Suppressor macrophage (primary cell): ENCODE measurements at places on chromosomes 2 and 18.

DNA sequence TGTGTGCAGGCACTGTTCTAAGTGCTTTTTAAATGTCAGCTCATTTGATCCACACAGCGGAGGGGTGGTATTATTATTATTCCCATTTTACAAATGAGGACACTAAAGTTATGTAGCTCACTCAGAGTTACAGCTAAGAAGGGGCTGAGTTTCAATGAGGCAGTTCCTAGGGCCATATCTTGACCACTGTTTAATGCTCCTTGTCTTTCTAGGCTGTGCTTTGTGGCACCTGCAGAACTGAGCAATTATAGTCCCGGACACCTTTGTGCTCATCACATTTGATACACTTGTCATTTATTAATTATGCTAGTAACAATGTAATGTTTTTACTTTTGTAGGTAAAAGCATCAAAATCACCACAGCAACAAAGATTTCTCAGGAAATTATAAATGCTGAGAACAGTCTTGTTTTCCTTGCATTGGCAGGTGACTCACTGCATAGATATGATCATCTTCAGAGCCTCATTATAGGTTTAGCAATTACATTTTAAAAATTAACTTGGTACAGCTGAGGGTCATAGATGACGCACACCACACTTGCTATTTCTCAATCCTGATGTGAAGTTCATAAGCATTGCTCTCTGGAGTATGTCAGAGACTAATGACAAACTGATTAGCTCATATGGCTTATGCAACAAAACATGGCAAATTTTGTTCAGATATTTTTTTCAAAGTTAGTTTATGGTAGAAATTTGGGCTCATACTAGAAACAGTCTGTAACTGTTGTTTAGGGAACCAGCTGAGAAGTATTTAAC, 366.8 kb downstream of the TGIF1 start:
- peak; percentile 69 for DNase-seq

DNA sequence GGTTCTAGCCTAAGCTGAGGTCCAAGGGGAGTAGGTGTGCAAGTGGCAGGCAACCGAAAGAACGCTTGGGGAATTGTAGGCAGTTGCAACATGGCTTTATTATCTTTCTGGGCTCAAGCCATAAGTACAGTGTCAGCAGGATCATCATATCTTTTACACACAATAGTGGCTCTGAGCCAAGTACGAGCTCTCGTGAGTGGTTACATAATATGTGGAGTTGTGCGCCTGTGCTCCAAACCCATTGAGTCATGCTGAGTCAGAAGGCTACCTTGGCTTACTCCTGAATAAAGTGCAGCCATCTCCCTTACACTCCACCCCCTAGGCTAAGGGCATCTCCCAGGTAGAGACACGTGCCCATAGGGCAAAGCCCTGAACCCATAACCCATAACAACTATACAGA, 233.9 kb downstream of the SATB2 start:
- DNase-seq = no peak

- DNase-seq = no peak
Measured at GRCh38 chr18:63262369-63263335, 56.9 kb downstream of the BCL2 start.

DNA sequence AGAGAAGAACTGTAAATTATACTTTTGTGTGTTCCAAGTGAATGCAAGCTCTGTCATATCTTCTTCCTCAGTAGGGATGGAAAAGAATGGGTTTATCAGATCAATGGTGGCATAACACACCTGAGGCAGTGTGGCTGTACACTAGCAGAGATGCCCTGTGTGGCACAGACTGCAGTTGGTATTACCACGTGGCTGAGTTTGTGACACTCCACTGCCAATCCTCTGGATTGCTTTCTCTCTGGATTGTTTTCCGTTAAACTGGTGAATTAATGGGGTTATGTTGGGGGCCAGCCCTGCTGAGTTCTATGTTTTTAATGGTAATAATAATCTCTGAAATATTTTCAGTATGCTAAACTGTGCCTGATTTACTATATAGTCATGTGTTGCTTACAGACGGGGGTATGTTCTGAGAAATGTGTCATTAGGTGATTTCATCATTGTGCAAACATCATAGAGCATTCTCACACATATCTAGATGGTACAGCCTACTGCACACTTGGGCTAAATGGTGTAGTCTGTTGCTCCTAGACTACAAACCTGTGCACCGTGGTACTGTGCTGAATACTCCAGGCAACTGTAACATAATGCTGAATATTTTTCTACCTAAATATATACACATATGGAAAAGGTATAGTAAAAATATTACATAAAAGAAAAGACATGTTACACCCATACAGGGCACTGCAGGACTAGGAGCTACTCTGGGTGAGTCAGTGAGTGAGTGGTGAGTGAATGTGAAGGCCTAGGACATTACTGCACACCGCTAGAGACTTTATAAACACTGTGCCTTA, 84.7 kb upstream of the ST6GAL2 start:
- no peak for DNase-seq

GRCh38 chr2:10556271-10557140, 108.4 kb upstream of the ODC1 start:
- no peak for DNase-seq

DNA sequence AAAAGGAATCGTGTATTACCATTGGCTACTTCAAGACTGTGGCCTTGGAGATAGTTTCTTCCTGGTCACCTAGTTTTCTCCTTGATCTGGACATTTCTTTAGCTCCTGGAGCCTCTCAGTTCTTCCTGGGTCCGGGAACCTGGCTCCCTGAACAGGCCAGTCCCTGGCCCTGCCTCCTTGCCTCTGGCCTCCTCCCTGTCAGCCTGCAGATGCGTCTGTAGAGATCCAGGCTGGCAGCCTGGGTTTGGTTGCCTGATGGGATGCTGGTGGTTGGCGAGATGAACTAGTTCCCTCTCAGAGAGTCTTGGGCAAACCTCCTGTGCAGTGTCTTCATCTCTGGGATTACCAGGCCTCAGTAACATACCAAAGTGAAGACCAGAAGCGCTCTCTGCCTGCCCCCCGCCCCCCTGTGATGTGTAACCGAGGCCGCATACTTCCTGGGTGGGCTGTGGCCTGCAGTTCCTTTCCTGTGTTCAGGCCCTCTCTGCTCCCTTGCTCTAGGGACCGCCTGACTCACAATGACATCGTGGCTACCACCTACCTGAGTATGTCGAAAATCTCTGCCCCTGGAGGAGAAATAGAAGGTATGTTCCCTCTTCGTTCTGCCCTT, 85.4 kb downstream of the DYSF start:
- no peak for DNase-seq

- DNase-seq = no peak
Measured at GRCh38 chr2:120042359-120042758, 29.5 kb downstream of the EPB41L5 start.

DNA sequence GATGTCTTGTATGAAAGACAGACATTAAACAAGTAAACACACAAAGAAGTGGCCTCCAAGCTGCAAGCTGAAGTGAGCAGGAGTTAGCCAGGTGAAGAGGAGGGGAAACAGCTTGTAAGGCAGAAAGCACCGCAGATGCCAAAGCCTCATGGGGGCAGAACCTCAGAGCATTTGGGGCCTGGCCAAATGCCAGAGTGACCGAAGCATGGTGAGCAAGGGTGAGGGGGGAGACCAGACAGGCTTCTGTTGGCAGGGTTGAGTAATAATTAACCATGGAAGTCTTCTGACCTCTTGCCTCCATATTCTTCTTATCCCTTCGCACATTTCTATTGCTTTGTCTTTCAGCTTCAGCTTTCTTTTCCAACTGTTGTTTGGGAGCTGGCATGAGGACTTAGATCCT, 5.6 kb downstream of the QPCT start:
- DNase-seq = no peak

- no peak for DNase-seq
Measured at GRCh38 chr2:67871686-67872412, 191.0 kb downstream of the C1D start.

DNA sequence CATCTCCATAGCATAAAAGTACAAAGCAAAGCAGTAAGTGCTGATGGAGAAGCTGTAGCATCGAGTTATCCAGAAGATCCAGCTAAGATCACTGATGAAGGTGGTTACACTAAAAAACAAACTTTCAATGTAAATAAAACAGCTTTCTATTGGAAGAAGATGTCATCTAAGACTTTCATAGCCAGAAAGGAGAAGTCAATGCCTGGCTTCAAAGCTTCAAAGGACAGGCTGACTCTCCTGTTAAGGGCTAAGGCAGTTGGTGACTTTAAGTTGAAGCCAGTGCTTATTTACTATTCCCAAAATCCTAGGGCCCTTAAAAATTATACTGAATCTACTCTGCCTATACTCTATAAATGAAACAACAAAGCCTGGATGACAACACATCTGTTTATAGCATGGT, 44.0 kb downstream of the METTL8 start:
- no peak for DNase-seq

- no peak for DNase-seq
Measured at GRCh38 chr2:2765839-2766495, 434.9 kb upstream of the MYT1L start.

DNA sequence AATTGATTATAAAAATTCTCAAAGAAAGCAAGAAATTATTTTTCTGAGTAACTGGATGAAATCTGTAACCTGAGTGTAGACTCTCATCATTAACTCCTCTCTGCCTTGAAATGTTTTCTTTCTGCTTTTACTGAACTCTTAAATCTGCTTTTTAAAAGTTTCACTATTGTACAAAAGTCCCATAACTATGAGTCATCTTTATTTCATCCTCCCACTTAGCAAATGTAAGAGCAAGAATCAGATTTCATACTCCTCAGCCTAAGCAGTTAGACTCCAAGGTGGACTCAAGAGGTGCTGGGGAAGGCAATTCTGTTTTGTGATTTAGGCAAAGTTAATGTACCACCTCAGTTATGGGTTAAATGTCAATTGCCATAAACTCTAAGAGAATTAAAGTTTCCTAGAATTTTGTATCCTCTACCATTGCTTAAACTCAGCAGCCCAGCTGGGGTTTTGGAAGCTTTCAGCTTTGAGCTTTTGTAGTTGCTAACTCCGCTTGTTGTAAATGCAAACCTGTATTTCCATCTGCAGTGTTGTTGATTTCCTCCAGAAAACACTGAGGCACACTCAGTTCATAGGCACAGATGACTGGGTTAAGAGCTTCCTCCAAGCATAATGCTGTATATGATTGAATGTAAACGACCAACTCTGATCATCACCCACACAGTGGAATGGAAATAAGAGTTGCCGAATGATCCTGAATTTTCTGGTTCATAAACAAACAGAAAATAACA, 268.8 kb downstream of the ARHGAP15 start:
- no peak for DNase-seq

DNA sequence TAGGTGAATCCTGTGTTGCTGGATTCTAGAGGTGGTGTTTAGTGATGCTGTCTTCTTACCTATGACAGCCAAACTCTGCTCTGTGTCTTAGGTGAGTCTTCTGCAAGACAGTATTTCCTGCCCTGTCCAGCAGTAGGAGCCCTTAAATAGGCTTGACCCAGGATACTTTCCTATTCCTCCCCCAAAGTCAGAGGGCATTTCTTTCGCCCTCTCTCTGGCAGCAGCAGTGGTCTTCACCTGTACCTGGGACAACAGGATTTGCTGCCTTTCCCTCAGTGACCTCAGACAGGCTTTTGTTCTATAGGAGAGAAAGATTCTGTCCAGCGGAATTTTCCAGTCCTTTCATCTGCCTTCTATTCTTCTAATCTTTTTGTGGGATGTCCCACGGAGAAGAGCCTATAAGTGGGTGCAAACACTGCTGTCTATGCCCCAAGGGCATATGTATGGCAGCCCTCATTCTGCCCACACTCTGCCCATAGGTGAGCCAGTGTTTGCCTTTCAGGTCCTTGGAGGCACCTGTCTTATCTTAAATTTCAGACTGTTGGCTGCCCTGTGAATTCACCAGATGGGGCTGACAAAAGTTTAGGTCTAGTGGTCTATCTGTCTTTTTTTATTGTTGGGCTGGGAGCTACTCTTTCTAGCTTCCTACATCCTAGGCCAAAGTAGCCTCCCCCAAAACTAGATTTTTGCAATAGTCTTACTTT, 177.3 kb upstream of the SPOPL start:
- no peak for DNase-seq

GRCh38 chr2:43318791-43319190, 92.4 kb upstream of the ZFP36L2 start:
- no peak for DNase-seq

- DNase-seq = peak; percentile 94
Measured at GRCh38 chr2:242085941-242086621, 216.6 kb downstream of the RTP5 start.

- peak; percentile 49 for DNase-seq
Measured at GRCh38 chr2:54503192-54503591, 47.1 kb downstream of the SPTBN1 start.

DNA sequence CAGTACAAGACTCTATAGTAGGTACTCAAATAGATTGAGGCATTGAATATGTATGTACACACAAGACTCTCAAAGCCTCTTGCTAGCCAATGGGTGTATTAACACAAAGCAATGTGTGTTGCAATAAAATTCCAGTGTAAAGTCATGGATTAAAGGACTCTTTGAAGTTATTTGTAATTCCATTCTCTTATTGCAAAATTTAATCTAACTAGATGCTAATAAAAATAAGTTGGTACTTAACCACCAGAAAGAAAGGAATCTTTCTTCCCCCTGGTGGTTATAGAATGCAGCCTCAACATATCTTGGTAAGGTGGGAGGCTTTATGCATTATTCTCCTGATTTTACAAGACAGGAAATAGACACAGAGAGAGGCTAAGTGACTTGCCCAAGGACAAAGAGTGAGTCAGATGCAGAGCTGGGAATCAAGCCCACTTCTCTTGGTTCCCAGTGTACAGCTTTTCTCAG, 18.0 kb downstream of the LRP1B start:
- no peak for DNase-seq

DNA sequence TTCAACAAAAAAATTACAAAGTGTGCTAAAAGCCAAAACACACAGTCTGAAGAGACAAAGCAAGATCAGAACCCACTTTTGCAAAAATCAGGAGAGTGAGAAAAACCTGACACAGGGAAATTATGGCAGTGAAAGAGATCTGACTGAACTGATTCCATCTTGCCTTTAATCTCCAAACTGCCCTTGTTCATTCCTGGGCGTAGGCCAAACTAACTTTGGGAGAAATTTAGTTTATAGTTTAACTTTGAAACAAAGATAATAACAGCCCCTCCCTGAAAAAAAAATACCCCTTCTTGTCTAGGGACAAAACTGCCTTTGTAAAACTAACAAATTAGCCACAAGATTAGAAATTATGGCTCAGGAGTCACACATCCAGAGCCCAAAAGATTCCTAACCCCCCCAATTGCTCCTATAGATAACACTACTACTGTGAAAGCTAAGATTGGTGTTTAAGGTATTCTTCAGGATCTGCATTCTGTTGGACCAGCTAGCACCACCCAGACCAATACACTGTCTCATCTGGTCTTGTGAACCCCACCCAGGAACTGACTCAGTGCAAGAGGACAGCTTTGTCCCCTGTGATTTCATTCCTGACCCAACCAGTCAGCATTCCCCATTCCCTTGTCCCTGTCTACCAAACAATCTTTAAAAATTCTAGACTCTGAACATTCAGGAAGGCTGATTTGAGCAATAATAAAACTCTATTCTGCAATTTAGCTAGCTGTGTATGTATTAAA, 226.1 kb upstream of the SH3BP4 start:
- DNase-seq = no peak
